ENCODE measurements at places on chromosomes 1 and 21.

GRCh38 chr1:183272390-183272848 is 86.4 kb downstream of the LAMC2 start:
- DNase-seq = no peak

DNA sequence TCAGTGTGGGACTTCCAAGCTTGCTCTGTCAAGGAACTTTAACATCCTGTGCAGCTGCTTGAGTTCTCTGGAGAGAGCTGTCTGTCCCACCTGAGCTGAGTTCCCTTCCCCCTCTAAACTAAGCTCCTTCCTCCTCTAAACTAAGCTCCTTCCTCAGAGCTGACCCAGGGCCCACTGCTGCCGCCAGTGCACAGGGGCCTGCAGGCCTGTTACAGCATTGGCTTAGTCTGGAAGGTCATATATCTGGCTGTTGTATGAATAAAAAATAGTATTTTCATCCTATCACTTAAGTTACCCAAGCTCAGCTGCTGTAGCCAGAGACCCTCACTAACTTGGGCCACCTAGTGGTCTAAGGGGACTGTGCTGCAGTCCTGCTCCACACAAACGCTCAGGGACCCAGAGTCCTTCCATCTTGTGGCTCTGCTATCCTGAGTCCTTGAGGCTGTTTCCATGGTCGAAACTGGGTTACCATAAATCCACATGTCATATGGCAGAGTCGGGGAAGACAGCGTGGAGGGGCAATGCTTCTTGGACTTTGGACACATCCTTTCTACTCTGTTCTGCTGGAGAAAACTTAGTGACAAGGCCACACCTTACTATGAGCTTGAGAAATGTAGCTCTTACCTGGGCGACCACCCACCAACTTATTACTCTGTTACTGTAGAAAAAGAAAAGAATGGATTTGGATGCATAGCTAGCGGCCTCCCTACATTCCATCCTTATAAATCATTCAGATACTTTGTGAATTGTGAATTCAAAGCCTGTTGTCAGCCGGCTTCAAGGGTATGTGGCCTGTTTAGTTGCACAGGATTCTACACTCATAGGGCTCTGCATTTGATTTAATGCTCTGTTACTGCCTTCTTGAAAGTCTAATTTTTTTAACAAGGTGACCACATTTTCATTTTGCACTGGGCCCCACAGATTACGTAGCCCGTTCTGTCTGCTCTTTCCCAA is 71.4 kb upstream of the GCLM start:
- DNase-seq = no peak

GRCh38 chr1:51729824-51730301 is 113.0 kb downstream of the OSBPL9 start:
- DNase-seq = no peak

- DNase-seq = no peak
Observed at GRCh38 chr1:73637264-73637663, 560.7 kb downstream of the LRRIQ3 start.

GRCh38 chr21:45834821-45835293 is 146.7 kb upstream of the COL6A1 start:
- no peak for DNase-seq

DNA sequence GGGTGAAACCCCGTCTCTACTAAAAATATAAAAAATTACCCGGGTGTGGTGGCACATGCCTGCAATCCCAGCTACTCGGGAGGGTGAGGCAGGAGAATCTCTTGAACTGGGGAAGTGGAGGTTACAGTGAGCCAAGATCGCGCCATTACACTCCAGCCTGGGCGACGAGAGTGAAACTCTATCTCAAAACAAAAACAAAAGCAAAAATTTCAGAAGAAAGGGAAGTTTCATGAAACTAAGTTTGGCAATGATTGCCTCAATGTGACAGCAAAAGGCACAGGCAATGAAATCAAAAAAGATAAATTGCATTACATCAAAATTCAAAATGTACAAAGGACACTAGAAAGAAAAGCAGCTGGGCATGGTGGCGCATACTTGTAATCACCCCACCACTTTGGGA is 40.1 kb downstream of the BTF3L4 start:
- no peak for DNase-seq

DNA sequence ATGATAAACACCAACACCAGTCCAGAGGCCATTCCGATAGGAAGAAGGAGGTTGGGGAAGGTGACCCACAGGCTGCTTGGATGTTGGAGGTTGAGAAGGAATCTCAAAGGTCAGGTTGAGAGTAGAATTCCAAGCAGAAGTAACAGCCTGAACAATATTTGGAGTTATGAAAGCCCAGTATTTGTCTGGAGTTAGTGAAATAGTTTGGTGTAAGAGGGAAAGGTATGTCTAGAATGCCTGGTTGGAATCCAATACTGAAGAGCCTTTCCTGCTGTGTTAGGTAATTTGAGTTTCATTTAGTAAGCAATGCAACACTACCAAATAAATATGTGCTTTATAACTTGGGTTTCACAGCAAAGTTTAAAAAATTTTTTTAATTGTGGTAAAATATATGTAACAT is 70.5 kb upstream of the MCOLN3 start:
- no peak for DNase-seq

- DNase-seq = no peak
Observed at GRCh38 chr1:86447198-86447790, 21.4 kb upstream of the CLCA1 start.

GRCh38 chr1:24743404-24744211 is 1.6 kb upstream of the CLIC4 start:
- DNase-seq = no peak

DNA sequence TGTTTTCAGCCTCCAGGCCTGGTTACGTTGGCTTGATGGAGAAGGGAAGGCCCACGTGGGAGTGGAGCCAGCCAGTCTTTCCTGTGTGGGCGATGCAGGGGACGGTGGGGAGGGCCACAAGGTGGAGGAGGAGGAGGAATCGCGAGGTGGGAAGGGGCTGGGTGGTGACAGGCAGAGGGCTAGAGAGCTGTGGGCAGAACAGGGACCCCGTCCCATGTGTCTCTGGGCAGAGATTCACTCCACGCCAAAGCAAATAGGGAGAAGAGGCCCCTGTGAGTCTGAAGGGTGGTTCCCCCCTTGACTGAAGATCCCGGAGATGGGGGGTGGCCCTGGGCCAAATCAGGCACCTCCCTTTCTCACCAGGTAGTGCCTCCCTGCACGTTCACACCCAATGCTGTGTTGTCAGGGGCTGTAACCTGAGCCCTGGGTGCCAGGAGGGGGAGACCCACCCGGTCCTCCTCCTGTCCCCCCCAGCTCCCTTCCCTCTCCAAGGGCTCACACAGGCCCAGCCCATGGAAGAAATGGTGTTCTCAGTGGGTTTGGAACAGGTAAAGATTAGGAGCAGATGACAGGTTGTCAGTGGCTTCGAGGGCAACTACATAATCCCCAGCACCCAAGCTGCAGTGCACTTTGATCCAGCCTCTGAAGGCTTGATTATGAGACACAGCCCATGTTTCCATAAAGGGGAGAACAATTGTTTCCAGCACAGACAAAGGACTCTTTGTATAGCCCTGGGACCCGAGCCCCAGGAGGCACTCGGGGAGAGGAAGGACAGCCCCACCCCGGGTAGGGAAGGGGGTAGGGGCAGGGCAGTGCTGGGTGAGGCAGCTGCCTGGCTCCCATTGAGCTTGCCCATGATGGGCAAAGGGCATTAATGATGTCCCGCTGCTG is 37.7 kb upstream of the GPR37L1 start:
- DNase-seq = no peak

DNA sequence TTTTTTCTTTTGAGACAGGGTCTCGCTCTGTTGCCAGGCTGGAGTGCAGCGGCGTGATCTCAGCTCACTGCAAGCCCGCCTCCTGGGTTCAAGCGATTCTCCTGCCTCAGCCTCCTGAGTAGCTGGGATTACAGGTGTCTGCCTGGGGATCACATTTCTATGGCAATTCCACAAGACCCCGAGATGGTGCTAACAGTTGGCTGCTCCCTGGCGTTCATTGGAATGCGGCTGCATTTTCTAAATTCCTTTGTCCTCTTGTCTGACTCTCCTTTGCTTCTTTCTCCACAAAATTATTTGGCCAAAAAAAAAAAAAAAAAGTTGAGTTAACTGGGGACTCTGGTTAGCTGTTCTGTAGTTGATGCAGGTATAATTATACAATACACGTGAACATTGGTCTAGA is 176.4 kb downstream of the ETS2 start:
- DNase-seq = no peak
